ENCODE measurements at places on chromosomes 2 and 18.

DNA sequence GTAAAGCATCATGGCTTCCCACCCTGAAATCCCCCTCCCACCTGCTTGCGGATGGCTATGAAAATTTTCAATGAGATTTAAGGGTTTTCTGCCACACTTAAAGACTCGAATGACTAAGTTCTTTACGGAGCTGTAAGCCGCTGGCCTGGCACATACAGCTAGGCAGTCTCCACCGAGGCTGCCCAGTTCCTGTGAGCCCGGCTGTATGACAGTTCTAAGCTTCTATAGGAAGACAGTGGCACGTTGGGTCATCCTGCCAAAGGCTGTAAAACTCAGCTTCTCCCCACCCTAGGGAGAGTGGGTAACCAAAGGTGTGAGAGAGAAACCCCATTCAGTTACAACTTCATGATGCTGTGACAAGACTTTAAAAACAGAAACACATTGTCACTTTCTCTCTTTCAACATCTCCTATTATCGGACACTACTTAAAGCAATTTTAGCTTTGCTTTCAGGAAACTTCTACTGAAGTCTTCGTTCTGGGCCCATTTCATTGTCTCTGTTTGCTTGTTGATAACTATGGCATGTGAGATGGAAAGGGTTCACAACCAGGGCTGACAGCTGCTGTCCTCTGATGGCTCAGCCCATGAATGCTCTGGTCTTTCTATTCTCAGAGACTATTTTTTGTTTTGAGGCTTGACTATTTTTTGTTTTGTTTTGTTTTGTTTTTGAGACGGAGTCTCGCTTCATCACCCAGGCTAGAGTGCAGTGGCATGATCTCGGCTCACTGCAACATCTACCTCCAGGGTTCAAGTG lies 7.1 kb downstream of the CASP8 start:
- no peaks in the 10 kb centered on the region for H3K4me1 ChIP-seq
- no peaks in the 10 kb centered on the region for H3K27me3 ChIP-seq
- no peak overlapping the region for H3K4me3 ChIP-seq
- no peak for DNase-seq
- H3K27ac ChIP-seq: no peak overlapping the region
- H3K36me3 ChIP-seq: peaks cover 4% of the 10 kb centered on the region

- H3K4me1 ChIP-seq: no peaks in the 10 kb centered on the region
- H3K27ac ChIP-seq: no peak overlapping the region
- no peaks in the 10 kb centered on the region for H3K27me3 ChIP-seq
- DNase-seq: no peak
Measured at GRCh38 chr2:10987439-10987838, 75.7 kb downstream of the KCNF1 start.

DNA sequence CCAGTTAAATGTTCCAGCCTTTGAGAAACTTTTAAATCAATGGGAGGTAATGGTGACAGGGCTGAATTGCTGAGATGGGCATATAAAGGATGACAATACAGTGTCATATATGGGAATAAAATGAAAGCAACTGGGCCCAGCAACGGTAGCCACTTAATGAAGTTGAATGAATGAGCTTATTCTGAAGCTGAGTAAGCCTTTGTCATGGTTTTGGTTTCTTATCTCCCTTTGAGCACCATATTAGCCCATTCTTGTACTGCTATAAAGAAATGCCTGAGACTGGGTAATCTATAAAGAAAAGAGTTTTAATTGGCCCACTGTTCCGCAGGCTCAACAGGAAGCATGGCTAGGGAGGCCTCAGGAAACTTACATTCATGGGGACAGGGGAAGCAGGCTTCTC lies 3.5 kb upstream of the THUMPD2 start:
- no peak overlapping the region for H3K27ac ChIP-seq
- DNase-seq: no peak
- no peaks in the 10 kb centered on the region for H3K27me3 ChIP-seq
- no peaks in the 10 kb centered on the region for H3K36me3 ChIP-seq

GRCh38 chr2:184114439-184114838 lies 483.9 kb upstream of the ZNF804A start:
- no peaks in the 10 kb centered on the region for H3K36me3 ChIP-seq
- no peaks in the 10 kb centered on the region for H3K4me1 ChIP-seq
- no peak overlapping the region for H3K27ac ChIP-seq
- H3K4me3 ChIP-seq: no peak overlapping the region
- H3K27me3 ChIP-seq: no peaks in the 10 kb centered on the region

- H3K27me3 ChIP-seq: no peaks in the 10 kb centered on the region
- no peak overlapping the region for H3K4me3 ChIP-seq
- H3K4me1 ChIP-seq: peaks cover 46% of the 10 kb centered on the region
- no peak for DNase-seq
- H3K36me3 ChIP-seq: peaks cover 27% of the 10 kb centered on the region
Measured at GRCh38 chr2:240131941-240132650, 4.0 kb downstream of the COPS9 start.

- no peaks in the 10 kb centered on the region for H3K4me1 ChIP-seq
- no peaks in the 10 kb centered on the region for H3K27me3 ChIP-seq
- H3K36me3 ChIP-seq: no peaks in the 10 kb centered on the region
- no peak overlapping the region for H3K27ac ChIP-seq
Measured at GRCh38 chr2:103293742-103294077, 531.9 kb downstream of the TMEM182 start.

DNA sequence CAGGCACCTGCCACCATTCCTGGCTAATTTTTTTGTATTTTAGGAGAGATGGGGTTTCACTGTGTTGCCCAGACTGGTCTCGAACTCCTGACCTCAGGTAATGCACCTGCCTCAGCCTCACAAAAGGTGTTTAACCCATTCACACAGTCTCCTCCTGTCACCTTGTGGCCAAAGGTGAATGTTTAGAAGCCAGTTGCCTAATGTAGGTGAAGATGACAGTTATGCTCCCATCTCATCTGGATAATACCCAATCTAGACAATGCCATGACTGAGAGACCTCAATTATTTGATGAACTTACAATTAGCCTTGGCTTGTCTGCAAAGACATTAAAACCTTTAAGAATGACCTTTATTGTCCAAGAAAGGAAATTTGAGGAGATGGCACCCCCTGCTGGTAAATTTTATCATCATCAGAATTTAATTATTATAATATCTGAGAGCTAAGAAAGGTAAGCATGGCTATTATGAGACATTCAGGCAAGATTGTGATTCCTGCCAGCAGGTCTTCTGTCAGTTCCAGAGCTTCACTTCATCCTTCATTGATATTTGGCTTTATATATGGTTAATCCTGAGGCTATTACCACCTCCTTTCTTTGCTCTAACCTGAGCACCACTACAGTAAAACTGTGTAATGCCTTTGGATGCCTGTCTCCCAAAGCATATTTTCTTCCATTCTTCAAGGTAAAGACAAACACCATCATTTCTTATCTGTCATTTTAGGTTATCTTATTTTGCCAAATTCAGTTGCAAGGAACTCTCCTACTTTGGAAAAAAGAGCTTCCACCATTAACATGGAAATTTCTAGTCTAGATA lies 117.6 kb downstream of the FAM124B start:
- H3K4me1 ChIP-seq: no peaks in the 10 kb centered on the region
- H3K4me3 ChIP-seq: no peak overlapping the region
- no peak for DNase-seq
- no peaks in the 10 kb centered on the region for H3K27me3 ChIP-seq
- H3K36me3 ChIP-seq: no peaks in the 10 kb centered on the region

DNA sequence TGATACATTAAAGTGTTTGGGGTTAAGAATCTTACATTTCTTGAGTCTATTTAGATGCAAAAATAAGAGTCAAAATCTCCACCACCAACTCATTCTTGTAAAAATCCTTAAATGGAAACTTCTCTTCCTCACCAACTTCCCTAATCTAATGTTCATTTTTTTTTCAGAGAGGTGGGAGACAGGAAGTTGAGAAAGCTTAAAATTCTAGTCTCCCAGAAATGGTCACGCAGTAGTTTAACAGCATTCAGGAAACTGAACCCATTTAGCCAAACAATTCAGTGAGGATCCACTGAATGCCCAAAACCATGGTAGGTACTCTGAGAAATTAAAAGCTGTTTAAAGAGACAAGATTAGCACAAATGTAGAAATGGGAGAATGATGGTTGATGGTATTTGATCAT lies 69.0 kb downstream of the TXNL1 start:
- peaks cover 11% of the 10 kb centered on the region for H3K4me1 ChIP-seq
- no peak for DNase-seq
- no peaks in the 10 kb centered on the region for H3K27me3 ChIP-seq
- H3K27ac ChIP-seq: no peak overlapping the region
- H3K4me3 ChIP-seq: no peak overlapping the region

GRCh38 chr2:16999347-17000183 lies 333.9 kb upstream of the CYRIA start:
- DNase-seq: no peak
- H3K4me3 ChIP-seq: no peak overlapping the region
- H3K36me3 ChIP-seq: no peaks in the 10 kb centered on the region
- H3K27ac ChIP-seq: no peak overlapping the region
- H3K27me3 ChIP-seq: no peaks in the 10 kb centered on the region
- no peaks in the 10 kb centered on the region for H3K4me1 ChIP-seq

DNA sequence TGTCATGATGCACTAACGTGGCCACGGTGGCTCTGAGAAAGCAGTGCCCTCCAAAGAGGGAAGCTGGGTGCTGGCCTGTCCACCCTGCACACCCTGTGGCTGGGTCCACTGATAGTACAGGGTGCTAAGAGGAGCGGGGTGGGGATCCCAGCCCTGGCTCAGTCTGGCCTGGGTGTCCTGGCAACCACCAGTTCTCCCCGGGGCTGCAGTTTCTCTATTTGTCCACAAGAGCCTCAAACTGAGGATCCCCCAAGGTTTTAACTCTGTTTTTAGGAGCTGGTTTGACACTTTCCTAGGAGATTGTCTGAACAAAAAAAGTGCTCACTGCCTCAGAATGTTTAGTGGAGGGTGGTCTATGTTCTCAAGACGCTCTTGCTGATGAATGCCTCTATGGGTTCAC lies 29.0 kb downstream of the EDAR start:
- no peaks in the 10 kb centered on the region for H3K27me3 ChIP-seq
- H3K36me3 ChIP-seq: no peaks in the 10 kb centered on the region
- no peak for DNase-seq
- H3K4me1 ChIP-seq: peaks cover 53% of the 10 kb centered on the region
- H3K4me3 ChIP-seq: no peak overlapping the region
- H3K27ac ChIP-seq: no peak overlapping the region

GRCh38 chr2:168392024-168392423 lies 64.0 kb upstream of the CERS6 start:
- H3K36me3 ChIP-seq: no peaks in the 10 kb centered on the region
- H3K27me3 ChIP-seq: no peaks in the 10 kb centered on the region
- no peak for DNase-seq

- no peak overlapping the region for H3K4me3 ChIP-seq
- peaks cover 99% of the 10 kb centered on the region for H3K36me3 ChIP-seq
- DNase-seq: no peak
- H3K27ac ChIP-seq: peak overlapping the region; percentile 19
- no peaks in the 10 kb centered on the region for H3K4me1 ChIP-seq
Measured at GRCh38 chr2:36541891-36542595, 55.9 kb downstream of the FEZ2 start.

GRCh38 chr2:219514196-219514761 lies at the start of gene ASIC4:
Gene ASIC4, plus strand, starts transcription at chr2:219514482. Its CDS starts 243 bp downstream, at chr2:219514725.
- peaks cover 100% of the 10 kb centered on the region for H3K27me3 ChIP-seq
- DNase-seq: no peak
- no peak within 1 kb of the TSS for H3K27ac ChIP-seq

DNA sequence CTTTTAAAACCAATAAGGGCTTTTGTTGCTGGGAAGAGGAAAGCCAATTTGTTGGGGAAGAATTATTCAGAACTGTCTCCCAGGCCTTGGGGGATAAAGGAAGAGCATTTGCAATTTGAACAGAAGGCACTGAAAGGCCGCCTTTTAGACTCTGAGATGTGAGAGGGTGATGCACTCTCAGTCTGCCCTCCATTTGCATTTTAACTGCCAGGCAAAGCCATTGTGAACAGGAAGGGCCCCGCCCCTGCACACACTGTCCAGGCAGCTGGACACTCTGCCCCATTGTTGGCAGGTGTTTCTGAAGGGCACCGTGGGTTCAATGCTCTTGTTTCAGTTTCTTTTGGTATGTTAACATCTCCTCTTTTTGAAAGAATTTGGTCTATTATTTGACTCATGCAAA lies 169.5 kb upstream of the COPS8 start:
- no peaks in the 10 kb centered on the region for H3K4me1 ChIP-seq
- H3K27me3 ChIP-seq: no peaks in the 10 kb centered on the region
- DNase-seq: no peak
- no peak overlapping the region for H3K27ac ChIP-seq
- H3K4me3 ChIP-seq: no peak overlapping the region
